ENCODE measurements at places on chromosomes 3 and 15.

GRCh38 chr15:73986776-73987056 is 5.4 kb downstream of the STOML1 start:
- DNase-seq = no peak

- DNase-seq = no peak
Measured at GRCh38 chr15:31307270-31308184, 19.1 kb upstream of the KLF13 start.

DNA sequence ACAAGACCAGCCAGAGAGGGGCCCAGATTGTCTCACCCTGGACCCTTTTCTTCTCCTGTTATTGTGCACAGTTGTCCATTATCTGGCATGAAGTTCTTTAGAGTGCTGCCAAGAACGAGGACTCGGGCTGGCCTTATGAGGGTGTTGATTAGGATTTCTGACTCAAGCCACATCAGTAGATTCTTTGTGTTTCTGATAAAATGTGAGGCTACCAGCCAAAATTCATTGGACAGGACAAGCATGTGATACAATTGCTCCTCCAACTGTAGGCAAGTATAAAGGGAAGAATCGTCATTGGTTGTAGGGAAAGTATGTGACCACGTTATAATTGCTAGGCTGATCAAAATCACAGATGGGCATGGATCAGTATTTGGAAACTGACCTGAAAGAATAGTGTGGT is 99.2 kb upstream of the TMC3 start:
- DNase-seq = no peak

- DNase-seq = no peak
Measured at GRCh38 chr3:126300761-126301481, 56.3 kb downstream of the KLF15 start.

DNA sequence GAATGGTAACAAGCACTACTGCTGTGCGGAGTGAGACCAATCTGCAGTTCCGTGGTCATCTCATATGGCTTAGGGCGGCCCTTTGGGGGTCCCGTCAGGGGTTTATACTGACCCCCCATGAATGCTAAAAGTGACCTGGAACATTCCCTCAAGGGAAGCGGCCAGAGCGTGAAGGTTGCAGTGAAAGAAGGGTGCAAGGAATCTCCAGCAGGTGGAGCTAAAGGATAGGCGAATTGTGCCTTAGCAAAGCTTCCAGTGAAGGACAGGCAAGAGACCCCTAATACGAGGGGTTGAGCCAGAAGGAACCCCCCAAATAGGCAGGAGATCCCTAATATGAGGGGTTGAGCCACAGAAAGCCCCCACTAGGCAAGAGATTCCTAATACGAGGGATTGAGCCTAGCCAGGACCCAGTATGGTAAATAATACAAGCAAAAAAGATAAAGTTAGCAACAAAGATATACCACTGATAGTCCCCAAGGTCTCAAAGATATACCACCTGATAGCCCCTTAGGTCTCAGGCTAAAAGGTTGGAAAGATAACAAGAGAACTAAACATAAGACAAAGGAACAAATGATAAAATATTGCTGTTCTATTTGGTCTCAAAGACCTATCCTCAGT is 32.8 kb downstream of the ZNF589 start:
- DNase-seq = peak; percentile 78

- DNase-seq = no peak
Measured at GRCh38 chr3:43249405-43249804, 36.9 kb upstream of the SNRK start.

DNA sequence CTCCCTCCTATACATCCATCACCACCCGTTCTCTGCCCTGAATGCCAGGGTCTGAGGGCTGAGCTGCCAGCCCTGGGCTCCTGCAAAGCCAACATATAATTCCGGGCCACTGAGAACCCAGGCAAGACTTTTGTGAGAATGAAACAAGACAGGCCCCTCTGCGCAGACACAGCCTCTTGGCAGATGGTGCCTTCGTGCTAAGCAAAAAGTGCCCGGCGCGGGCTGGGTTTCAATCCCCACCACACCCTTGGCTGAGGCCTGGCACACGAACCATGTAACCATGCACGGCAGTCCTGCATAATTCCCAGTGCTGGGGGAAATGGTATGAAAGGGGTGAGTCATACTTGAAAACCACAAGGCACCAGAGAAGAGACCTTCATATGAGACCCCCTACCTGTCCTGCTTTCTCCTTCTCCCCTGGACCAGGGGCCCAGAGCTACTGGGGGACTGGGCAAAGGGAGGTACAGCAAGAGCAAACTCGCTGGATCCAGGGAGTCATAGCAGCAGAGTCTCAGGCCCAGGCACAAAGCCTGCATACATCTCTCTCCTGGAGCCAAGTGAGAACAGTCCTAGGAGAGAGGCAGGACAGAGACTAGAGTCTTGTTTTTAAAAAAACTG is 26.1 kb upstream of the LOXL1 start:
- no peak for DNase-seq

DNA sequence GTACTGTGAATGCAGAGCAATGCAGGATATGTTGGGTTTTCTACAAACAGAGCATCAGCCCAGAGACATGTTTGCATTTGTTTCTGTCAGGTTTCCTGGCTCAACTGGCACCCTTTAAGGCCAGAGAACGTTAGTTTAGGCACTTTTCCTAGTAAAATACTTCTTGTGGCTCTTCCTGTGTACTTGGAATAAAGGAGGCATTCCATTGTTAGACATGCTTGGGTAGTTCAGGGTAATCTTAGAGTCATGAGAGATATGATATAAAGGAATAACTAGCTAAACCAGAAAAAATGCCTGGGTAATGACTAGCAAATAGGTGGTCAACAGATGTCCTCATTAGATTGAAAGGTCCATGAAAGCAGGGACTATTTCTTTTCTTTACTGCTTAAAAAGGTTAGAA is 60.4 kb upstream of the RBM5 start:
- no peak for DNase-seq

DNA sequence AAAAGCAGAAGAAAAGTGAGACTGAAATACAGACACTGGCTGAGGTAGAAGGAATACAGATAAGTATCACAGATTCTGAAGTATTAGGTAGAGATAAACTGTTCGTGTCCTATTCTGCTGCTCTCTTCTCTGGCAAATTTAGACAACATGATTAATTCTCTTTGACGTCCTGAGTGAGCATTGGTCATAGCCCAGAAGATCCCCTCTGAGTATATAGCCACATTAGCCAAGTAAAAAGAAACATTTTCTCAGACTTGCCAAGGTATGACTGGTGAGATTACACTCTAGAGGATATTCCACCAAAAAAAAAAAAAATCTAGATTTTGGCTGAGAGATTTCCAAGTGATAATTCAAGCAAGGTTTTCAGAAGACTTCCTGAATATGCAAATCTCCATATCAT is 111.4 kb upstream of the ALCAM start:
- DNase-seq = no peak

DNA sequence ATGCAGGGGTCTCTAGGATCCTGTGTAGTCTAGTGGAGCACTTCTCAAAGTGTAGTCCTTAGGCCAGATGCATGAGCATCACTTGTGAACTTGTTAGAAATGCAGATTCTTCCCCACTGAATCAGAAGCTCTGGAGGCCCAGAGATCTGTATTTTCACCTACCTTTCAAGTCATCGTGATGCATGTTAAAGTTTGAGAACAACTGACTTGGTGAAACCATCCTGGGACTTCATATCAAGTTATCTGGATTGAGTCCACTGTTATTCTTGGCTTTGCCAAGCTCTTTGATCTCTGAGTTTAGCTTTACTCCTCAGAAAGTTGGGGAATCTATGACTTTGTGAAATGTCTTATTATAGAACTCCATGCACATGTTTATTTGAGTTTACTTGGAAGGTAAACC is 78.5 kb downstream of the ARNT2 start:
- DNase-seq = no peak

DNA sequence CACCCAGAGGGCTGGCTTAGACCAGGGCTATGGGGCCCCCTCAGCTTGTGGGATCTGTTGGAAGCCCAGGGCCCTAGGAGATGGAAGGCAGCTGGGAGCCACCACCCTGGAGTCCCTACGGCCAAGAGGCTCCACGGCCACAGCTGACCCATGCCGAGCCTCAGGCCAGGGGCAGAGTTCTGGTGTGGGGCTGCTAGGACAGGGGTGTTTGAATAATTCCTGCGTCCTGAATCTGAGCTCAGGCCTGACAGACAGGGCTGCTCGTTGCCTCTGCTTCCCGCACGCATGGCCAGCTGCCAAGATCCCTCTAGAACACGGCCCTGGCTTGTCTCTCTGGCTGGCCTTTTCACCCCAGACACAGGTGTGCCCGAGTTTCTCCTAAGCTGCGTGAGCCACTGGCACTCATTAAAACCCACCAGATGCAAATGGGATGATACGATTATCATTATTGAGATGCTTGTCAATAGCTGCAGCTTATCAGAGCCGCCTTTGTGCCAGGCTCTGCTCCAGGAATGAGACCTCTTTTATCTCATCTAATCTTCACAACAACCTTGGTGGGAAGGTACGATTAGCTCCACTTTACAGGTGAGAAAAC is 70.2 kb downstream of the EFCAB12 start:
- no peak for DNase-seq

DNA sequence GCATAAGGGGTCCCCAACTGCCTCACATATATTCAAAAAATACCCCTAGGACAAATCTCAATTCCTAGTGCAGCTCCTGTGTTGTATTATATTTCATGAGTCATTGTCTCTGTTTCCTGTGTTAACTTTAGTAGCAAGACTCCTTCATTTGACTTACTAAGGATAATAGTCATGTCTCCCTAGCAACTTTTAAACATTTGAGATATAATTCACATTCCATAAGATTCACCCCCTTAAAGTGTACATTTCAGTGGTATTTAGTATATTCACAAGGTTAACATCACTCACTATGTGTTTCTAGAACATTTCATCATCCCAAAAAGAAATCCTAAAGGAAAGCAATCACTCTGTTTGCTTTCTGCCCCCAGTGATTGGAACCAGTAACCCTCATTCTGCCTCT is 121.3 kb upstream of the WNT7A start:
- no peak for DNase-seq

DNA sequence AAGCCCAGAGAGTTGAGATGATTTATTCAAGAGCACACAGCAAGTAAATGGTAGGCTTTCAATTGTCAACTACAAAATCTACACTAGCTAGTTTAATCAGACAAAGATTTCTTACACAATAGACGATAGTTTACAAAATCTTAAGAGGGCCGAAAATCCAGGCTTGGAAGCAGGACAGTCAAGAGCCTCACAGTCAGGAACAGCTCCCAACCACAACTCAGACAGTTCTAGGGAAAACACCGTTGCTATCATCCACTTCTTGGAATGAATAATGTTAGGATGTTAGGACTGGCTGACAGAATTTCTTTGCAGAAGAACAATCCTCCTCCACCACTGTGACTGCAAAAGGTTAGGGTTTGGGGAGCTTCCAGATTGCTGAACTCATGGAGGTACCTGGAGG is 290.8 kb upstream of the ZPLD1 start:
- DNase-seq = no peak

GRCh38 chr3:30644615-30645014 is 38.2 kb downstream of the TGFBR2 start:
- DNase-seq = peak; percentile 75

DNA sequence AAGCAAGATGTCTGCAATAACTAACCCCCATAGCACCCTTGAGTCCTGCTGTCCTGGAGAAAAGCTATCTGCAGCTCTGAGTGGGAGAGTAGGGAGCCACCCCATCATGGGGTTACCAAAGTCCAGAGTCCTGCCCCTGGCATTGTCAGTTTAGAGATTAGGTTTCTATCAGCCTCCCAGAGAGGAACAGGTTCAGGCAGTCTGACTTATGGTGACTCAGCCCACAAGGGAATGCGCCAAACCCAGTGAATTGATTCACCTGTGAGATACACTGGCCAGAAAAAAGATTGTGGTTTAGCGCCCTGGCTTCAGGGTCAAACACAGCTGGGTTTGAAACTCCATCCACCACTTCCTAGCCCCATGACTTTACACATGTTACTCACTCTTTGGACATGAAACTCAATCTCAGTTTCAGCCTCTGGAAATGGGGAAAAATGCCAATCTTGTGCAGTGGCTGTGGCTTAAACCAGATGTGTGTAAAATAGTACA is 263.6 kb upstream of the HES1 start:
- peak; percentile 28 for DNase-seq

DNA sequence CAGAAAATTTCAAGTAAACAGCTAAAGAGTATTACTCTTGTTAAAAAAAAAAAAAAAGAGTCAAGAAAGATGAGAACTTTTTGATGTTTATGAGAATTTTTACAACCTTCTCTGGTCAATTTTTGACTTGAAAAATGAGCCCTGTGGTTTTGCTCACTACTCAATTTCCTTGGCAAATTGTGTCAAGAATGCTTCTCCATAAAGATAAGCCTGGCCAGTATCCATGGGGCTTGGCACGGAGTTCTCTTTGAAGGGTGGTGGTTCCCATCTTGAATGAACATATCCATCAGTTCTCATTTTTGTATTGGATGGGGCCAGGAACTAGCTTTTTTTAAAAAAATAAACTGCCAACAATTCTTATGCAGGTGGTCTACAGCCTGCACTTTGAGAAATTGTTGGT is 179.9 kb downstream of the RYR3 start:
- no peak for DNase-seq

DNA sequence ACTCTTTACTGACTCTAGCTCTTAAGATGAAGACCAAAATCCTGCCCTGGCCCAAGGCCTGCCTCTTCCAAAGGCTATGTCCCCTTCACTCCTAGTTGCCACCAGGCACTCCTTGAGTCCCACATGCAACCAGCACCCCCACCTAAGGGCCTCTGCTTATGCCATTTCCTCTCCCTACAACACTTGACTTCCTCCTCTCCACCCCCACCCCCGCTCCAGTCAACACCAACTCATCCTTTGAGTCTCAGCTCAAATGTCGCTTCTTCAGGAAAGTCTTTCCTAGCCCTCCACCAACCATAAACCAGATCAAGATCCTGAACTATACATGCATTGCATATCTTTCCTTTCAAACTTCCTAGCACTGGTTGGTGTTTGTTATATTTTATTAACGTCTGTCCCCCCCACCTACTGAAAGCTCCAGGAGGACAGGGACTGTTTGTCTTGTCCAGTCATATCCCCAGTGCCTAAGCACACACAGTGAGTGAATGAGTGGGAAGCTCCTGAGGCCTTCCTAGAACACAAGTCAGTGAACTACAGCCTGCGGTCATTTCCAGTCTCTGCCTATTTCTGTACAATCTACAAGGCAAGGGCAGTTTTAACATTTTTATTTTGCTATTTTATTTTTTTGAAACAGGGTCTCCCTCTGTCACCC is 7.3 kb downstream of the TBC1D2B start:
- peak; percentile 23 for DNase-seq

DNA sequence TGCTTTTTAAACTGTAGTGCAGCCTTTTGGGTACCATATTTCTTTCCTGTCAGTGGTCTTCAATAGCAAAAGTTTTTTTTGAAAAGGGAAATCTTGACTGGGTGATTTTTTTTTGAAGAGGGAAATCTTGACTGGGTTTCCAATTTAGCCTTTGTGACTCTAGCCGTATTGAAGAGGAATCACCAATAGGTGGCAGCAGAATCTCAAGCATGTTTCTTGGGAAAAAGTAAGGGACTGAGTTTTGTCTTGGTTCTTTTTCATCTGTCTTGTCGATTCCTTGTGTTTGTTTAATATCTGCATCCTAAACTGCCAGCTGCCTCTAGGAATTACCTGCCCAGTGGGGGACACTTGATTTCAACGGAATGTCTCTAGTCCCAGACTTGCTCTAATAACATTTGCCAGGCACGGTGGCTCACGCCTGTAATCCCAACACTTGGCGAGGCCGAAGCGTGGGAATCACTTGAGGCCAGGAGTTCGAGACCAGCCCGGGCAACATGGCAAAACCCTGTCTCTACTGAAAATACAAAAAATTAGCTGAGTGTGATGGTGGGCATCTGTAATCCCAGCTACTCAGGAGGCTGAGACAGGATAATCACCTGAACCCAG is 89.2 kb downstream of the RBPMS2 start:
- DNase-seq = peak; percentile 68
